SJSA1 (cell line): ENCODE measurements at places on chromosomes 13 and 19.

DNA sequence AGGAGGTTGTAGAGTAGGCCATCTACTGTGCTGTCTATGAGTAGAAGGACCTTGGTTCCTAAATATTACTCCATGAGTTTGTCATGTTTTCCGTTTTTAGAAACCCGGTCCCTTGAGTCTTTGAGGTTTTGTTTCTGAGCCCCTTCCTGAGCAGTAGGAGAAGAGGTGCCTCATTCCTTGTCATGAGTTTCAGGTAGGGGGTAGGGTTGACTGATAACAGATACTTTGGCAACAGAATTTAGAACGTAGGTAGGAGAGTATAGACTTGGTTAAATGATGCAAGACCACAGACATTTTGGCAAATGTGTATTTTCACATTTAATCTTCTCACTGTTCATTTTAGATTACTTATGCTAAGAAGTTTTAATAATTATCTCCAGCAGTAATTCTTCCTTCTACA lies 24.6 kb downstream of the LMO7 start:
- DNase-seq: no peak

- no peak for DNase-seq
Measured at GRCh38 chr19:33290956-33291622, 11.2 kb downstream of the CEBPA start.

GRCh38 chr13:72889495-72889894 lies 107.6 kb downstream of the PIBF1 start:
- no peak for DNase-seq

DNA sequence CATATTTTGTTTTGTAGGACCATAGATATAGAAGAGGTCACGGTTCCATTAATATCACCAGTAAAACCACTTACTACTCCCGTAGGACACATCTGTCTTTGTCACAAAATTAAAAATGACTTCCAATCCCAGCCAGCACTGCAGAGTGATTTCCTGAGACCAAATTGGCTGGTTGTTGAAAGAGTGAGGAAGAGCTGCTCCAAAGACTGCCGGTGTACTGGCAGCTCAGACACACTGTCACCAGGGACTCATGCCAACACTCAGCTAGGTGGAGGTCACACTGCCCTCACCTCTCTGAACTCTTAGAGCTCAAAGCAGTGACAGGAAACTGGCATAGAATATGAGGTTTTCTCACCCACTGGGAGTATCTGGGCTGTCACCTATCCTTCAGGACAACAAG lies 52.1 kb downstream of the FLT1 start:
- no peak for DNase-seq

DNA sequence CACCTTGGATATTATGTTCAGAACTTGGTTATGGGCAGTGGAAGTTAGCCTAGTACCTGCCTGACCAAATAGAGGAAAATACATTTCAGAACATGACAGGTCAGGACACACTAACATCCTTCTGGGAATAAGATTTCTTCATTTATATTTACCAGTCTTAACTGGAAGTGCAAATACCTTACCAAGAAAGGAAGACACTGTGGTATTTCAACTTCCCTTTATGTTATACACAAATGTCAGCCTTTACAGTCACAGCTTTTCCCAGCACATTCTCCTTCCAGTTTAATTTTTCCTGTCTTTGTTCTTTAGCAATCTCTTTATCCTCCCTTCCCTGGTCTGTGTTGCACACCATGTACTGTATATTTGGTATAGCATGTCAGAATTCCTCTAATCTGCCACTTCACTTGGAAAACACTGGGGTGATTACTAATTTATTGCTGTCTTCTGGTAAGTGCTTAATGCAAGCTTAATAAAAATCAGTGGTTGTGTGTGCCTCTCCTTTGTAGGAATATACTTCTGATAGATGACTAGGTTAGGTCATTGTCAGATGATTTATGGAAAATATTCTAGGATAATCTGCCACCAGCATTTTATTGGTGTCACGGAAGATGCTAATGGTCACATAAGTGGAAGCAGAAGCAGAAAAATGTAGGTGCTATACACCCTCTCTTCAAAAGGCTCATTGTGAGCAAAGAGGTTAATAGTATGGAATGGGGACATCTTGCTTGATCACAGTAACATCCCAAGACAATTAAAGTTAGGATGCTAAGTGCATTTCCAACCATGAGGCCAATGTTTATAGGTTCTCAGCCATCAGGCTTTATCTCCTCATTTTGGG lies 124.3 kb upstream of the STARD13 start:
- no peak for DNase-seq

DNA sequence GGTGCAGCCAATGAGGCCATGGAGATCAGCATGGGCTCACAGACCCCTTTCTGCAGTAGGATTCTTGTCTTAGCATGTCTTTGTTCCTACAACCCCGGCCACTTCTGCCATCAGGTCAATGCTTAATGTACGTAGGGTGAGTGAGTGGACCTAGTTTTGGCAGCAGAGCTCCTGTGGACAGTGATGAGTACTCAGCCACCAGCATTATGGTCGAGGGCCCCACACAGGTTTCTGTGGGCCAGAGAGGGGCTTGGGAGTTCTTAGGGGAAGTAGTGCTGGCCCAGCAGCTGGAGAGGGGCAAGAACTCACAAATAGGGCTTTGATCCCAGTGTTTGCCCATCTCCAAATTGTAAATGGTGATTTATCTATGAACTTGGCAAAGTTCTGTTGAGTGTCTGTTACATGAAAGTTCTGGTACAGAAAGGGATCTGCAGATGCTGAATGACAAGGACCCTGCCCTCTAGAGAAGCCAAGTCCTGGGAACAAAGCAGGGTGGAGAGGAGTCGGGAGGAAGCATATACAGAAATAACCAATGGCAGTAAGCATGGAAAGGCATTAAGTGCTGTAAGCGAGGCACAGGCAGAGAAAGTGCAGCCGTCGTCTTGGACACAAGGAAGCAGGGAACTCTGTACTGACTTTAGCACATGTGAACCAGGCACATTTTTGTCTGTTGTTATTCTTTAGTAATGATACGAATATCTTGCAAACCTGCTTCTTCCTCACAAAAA lies 185.1 kb downstream of the MTUS2 start:
- DNase-seq: no peak

DNA sequence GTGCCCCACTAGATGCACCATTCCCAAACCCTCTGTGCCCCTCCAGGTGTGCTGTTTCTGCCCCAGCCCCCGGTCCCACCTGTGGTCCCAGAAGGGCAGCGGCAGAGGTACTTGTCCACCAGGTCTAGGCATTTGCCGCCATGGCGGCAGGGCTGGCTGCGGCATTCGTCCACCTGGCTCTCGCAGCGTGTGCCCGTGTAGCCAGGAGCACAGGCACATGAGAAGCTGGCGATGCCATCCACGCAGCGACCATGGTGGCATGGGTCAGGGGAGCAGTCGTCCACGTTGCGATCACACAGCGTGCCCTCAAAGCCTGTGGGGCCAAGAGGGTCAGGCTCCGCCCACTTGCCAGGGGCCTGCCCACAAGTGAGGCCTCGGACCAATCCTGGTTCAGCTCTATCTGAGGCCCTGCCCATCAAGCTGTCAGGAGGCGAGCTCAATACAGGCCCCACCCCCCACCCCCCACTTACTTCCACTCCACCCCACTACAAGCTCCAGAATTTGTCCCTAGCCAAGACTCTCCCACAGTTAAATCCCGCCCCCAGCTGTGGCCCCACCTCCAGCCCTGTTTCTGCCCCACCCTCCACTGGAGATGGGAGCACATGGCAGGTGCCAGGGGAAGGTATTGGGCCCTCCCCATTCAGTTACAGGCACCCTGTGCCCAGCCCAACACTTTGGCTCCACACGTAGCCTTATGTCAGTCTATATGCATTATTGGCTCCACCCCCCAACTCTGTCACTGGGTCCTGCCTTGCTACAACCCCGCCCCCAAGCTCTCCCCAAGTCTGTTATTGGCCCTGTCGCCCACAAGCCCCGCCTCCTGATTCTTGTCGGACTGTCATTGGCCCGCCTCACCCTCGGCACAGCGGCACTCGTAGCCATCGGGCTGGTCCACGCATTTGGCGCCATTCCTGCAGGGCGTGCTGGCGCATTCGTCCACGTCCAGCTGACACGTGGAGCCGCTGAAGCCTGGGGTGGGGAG lies 13.5 kb downstream of the NOTCH3 start:
- DNase-seq: no peak

DNA sequence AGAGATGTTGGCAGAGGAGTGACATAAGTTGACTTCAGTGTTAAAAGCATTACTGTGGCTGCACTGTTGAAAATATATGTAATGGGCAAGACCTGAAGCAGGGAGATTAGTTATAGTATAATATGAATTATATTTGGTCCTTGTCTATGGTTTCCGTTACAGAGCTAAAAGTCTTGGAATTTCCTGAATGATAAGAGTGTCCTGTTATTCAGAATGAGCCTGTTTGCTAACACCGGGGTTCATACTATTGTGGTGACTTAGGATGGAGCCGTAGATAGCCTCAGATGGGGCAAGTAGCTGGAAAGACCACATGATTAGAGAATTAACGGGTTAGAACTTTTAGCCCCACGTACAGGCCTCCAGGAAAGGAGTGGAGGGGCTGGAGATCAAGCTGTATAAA lies 5.7 kb downstream of the USPL1 start:
- DNase-seq: no peak

DNA sequence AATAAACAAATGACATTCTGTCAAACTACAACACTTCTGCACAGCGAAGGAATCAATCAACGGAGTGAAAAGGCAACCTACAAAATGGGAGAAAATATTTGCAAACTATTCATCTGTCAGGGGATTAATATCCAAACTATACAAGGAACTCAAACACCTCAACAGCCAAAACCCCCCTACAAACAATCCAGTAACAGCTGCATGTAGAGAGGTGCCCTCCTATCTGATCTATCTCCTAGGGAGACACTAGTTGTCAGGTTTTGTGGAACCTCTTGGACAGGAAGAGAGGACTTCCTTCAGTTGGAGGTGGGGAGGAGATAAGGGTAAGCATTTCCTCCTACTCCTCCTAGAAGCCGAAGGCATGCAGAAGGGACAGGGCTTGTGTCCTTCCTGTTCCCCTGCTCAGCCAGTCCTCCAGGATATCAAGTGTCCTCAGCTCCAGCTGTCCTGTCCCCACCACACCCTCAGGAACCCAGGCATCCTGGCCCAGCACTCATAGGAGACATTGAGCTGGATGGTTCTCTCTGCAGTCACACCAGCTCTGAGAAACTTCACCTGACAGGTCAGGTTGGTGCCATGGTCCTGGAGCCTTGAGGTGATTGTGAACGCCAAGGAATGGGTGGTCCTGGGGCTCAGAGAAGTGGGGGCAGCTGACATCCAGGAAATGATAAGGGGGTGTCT lies 9.8 kb upstream of the SIGLEC8 start:
- no peak for DNase-seq

- DNase-seq: peak; percentile 84
Measured at GRCh38 chr13:21837841-21838551, 167.1 kb downstream of the FGF9 start.

DNA sequence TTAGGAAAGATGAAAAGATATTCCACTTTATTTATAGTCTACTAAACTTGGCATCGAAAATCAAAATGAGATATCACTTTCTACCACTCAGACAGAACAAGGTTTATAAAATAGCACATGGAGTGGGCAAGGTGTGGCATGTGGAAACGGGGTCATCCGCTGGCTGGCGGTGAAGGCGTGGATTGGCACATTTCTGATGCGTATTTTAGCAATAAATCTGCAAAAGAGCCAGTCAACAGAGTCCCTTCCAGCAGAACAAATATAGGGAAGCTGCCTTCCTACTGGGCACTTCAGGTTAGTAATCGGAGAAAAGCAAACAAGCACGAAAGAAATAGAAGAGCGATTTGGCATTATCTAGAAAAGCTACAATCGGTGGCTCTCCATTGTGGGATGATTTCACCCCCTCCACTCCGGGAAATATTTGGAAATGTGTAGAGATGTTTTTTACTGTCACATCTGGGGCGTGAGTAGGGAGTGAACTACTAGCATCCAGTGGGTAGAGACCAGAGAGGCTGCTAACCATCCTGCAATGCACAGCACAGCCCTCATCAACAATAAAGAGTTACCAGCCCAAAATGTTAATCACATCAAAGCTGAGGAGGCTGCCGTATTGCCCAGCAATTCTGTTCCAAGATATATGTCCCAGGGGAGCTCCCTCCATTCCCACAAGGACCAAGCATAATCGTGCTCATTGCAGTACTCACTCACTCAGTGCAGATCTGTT lies 116.1 kb upstream of the PEG3 start:
- DNase-seq: no peak

DNA sequence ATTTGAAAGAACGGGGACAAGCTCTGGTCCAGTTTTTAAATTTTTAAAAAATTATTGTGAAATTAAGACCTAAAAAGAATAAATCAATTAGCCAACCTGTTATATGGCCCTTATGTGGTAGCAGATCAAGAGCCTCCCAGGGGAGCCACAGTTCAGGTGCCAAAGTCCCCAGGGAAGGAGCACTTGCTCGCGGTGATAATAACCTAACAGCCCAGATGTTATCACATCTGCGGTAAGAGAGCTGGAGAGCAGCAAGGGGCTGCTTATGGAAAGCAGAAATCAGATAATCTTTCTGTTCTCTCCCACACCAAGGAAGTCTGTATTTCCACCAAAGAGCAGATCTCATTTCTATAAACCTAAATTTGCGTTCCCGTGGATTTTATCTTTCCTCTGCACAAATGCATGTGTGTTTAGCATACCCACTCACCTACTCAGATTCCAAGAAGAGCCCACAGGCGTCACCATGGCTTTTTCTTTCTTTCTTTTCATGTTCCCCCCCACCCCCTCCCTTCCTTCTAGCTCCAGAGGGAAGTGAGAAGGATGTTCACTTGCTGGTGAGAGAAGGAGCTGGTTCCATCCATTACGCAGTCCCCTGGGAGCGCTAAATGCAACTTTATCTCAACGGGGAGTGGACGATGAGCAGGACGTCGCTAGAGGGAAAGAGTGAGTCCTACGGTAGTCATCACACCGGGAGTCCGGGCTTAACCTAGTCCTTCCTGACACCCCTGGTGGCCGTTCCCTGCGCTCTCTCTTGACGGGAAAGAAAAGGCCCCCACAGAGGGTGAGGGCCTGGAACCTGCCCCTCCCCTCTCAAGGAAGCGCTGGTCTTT lies 1.6 kb upstream of the POU4F1 start:
- DNase-seq: no peak

GRCh38 chr13:110015253-110015652 lies 228.9 kb upstream of the IRS2 start:
- no peak for DNase-seq

DNA sequence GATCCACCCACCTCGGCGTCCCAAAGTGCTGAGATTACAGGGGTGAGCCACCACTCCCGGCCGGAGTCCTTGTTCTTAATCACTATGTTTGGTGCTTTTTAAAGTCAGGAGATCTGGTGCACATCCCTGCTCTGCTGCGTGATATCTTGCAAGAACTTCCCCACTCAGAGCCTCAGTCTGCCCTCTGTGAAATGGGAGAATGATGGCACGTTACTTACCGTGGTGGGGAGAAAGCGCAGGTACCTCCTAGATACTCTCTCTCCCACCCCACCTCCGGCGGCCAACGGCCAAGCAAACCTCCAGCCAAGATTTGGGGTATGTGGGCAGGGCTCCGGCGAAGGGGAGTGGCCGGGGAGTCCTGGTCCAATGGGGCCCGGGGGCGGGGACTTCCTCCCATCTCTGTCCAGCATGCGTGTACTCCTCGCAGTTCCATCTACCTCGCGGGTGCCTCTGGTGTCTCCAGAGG lies at the start of gene RYR1:
RYR1 (plus strand) TSS at position 424 of the 466 bp plus-strand sequence. CDS start 139 bp downstream, outside the sequence.
- DNase-seq: no peak

- no peak for DNase-seq
Measured at GRCh38 chr19:9883231-9883758, 48.2 kb downstream of the PIN1 start.

GRCh38 chr13:48304143-48304876 lies 759 bp downstream of the RB1 start:
- DNase-seq: no peak

- no peak for DNase-seq
Measured at GRCh38 chr19:48836089-48837017, at the start of gene HSD17B14. Gene HSD17B14, minus strand, starts transcription at chr19:48836491. Its CDS starts 80 bp downstream, at chr19:48836411.
